Muscle of arm (tissue), 14 donors: ENCODE measurements at places on chromosomes 6 and 20.

- DNase-seq: no peak
Observed at GRCh38 chr20:6764619-6765018, 2.9 kb upstream of the BMP2 start.

DNA sequence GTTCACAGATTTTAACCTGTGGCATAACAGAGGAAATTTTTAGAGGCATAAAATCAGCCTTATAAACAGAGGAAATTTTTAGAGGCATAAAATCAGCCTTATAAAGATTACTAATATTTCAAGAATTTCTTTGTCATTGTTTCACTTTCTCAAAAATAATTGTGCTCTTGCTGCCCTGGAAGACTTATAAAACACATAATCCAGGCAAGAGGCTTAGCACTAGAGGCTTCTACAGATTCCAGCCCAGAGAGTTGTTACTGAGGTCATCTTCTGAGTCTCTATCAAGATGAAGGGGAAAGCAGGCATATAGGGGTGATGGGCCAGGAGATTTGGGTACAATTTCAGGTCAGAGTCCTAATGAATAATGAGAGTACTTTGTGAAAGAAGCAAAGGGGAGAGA, 85.7 kb downstream of the RFPL4B start:
- no peak for DNase-seq

- DNase-seq: no peak
Observed at GRCh38 chr20:24533449-24533848, 64.0 kb downstream of the SYNDIG1 start.

GRCh38 chr6:36333931-36334725, 2.6 kb downstream of the BNIP5 start:
- peak; percentile 55 for DNase-seq
